ENCODE measurements at places on chromosomes 2 and 18.

- DNase-seq, result no peak
These were observed 34.5 kb downstream of the BCL2 start for GRCh38 chr18:63284827-63285733.

DNA sequence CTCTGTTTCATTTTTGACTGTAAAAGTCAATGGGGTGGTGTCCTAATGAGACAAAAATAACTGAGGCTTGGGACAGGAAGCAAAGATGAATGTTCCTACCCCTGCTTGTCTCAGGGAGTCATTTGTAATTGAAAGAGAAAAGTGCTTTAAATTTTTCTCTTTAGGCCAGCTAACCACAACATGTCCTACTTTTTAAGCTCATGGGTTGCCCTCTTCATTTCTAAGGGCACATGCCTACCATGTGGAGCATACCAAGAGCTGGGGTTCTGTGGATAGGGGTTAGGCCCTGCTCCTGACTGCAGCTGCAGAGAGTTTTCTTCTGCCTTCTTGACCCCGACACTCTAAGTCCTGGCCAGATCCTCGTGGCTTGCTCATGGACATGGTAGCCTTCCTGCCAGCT is 96.8 kb upstream of the ARL4C start:
- peak; percentile 31 for DNase-seq

DNA sequence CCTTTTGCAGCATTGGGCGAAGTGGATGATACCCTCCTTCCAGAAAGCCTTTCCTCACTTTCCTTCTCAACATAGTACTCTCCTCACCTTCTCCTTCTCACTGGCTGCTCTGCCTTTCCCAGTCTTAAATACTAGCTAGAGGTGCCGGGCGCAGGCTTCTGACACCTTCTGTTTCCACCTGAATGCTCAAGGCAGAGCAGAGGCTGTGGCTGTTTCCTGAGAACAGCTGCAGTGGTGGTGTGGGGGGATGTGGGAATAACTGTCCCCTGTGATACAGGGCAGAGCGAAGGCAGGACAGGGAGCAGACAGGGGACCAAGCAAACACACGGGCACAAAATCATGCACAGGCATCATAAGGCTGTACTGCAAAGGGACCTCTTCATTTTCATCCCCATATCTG is 303.1 kb downstream of the SS18 start:
- no peak for DNase-seq

DNA sequence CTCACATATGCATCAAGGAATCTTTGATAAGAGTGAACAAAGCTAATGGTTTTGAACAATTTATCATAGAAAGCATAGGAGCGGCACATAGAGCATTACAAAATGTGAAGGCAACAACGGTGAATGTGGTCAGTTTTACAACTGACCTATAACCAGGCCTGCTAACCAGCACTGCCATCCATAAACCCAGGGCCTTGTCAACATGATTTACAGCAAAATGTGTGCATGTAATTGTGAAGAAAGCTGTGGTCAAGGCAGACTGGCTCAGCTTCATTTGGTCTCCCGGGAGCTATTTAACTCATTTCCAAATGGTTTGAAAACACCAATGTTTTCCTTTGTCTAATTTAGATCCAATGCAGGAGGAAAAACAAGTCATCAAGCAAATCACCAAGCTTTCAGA is 119.8 kb downstream of the DHRS9 start:
- DNase-seq, result no peak

- DNase-seq, result no peak
These were observed 364.0 kb upstream of the MEIS1 start for GRCh38 chr2:66070721-66071602.

GRCh38 chr2:17538844-17539554 is 1.5 kb upstream of the VSNL1 start:
- peak; percentile 69 for DNase-seq

DNA sequence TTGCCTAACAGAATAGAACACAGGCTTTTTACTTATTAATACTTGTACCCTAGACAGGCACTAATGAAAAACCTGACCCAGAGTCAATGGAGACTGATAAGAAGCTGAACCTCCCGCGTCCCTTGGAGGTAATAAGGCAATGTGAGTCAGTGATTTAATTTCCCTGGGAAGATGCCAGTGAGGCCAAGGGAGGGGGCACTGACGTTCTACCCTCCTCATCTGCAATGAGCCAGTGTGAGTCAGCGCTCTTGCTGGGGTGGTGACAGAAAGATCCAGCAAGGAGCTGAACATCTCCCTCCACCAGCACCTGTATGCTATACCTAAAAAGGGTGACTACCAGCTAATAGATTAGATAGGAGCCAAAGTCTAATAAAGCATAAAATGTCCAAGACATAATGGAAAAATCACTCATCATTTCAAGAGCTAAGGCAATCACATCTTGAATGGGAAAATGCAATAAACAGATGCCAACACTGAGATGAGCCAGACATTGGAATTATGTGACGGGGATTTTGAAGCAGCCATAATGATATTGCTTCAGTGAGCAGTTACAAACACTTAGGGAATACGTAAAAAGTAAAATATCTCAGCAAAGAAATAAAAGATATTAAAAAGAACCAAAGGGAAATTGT is 116.9 kb downstream of the TPGS2 start:
- peak; percentile 59 for DNase-seq

GRCh38 chr2:85999061-85999831 is 106.4 kb downstream of the POLR1A start:
- peak; percentile 81 for DNase-seq
